ENCODE measurements at places on chromosomes 5 and 9. TPM values are rescaled to one million over a fixed set of nuclear protein-coding genes. Genes with fewer than 3 reads are reported as not detected.

GRCh38 chr5:180364306-180364856 lies 11.2 kb upstream of the GFPT2 start:
- DNase-seq: no peak

- no peak for DNase-seq
Observed at GRCh38 chr9:136740491-136740890, 2.2 kb downstream of the LCN10 start.

- DNase-seq: no peak
Observed at GRCh38 chr5:56273376-56273955, 40.3 kb upstream of the ANKRD55 start.

GRCh38 chr5:133050521-133050920 lies 1.3 kb upstream of the HSPA4 start:
- no peak for DNase-seq

DNA sequence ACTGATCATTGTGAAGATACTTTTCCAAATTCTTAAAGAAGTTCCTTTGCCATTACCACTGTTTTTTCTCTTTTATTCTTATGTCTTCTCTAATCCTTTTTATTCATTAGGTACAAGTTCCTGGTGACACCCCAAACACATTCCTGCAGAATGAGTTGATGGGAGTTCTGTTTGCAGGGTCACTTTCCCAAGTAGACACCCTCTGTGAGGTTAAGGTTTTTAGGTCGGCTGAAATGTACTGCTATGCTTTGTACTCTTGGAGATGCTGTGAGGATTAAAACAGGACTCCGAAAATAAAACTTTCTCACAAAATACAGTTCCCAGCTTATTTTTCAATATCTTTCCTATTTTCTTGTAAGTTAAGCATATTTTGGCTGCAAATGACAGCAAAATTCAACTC lies 143.3 kb upstream of the TLE4 start:
- no peak for DNase-seq

- no peak for DNase-seq
Observed at GRCh38 chr5:35765921-35766320, 90.8 kb upstream of the IL7R start.

DNA sequence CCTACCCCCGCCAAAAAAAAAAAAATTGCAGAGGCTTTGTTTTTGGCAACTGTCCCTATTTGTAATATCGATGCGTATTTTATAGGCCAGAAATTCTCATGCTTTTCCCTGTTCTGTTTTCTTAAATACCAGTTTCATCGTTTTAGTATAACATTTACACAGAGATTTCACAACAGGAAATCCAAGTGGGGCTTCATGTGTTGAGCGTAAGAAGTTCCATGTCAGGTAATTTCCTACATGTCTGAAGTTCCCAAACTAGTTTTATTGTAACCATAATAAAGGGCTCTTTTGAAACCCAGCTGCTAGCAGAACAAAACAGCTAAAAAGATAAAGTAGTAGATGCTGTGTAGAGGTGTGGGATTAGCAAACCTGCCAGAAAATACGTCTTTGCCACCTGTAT lies 4.2 kb downstream of the SMC5 start:
- DNase-seq: no peak

The IL3 gene
- polyA plus RNA-seq: not detected

The LTC4S gene
- polyA plus RNA-seq: 4.1 TPM

The LECT2 gene
- polyA plus RNA-seq: 1.3 TPM

The SLC24A2 gene
- 0.17 TPM for polyA plus RNA-seq

The FAM153A gene
- 0.75 TPM for polyA plus RNA-seq
